ENCODE measurements at places on chromosomes 12 and 14. TPM values are rescaled to one million over a fixed set of nuclear protein-coding genes. Genes with fewer than 3 reads are reported as not detected.

The PLA2G1B gene
- total RNA-seq, result not detected

- no peak for DNase-seq
- no peaks in the 10 kb centered on the region for H3K27me3 ChIP-seq
- H3K4me3 ChIP-seq, result no peak overlapping the region
These were observed 23.8 kb upstream of the ELK3 start for GRCh38 chr12:96170328-96170727.

DNA sequence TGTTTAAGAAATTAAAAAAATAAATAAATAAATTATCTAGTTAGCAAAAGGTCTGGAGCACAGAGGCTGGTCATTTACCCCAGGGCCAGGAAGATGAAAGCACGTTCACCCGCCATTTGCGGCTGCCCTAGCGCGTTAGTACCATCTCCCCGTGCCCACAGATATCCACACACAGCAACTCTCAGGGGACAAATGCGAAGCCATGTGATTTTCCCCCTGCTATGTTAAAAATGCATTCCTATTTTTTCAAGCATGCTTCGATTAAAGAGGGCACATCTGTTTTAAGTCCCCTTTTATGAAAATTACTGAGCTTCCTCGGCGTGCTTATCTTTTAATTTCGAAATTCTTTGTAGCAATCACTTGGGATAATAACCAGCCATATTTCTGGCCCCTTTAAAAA lies 56.9 kb upstream of the PIWIL1 start:
- H3K4me3 ChIP-seq, result no peak overlapping the region
- no peak for DNase-seq

DNA sequence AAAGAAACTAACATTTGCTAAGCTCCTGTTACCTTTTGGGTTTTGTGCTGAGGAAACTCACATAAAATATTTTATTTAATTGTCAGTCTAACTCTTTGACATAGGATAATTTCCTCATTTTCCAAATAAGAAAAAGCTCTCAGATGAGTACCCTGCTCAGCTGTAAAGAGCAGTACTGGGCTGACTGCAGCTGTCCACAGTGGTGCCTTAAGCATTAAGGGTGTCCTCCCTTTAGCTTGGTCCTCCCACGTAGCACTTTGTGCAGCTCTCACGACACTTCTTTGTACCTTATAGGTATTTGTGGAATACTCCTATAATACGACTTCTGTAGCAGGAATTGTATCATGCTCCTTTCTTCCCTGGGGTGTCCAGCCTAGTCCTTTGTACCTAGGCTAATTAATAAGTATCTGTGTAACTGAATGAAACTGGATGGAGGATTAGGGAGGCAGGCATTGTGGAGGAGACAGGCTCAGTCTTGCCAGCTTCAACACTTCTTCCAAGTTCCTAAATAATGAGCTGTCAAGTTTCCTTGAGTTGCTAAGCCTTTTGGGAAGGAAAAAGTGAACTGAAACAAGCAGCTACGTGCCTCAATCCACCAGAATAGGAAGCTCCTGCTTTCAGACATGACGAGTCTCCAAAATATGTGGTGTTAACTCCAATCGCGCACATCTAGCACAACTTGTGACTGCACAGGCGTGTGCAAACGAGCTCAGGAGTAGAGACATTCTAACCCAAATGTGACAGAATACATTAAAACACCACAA lies 123.0 kb downstream of the SLC38A4 start:
- H3K27ac ChIP-seq, result no peak overlapping the region
- no peaks in the 10 kb centered on the region for H3K4me1 ChIP-seq
- no peaks in the 10 kb centered on the region for H3K36me3 ChIP-seq
- H3K4me3 ChIP-seq, result no peak overlapping the region

The TMCC3 gene
- total RNA-seq, result 1.2 TPM

GRCh38 chr12:14126692-14127091 lies 145.3 kb upstream of the GRIN2B start:
- no peak overlapping the region for H3K27ac ChIP-seq
- H3K27me3 ChIP-seq, result no peaks in the 10 kb centered on the region
- DNase-seq, result no peak
- no peaks in the 10 kb centered on the region for H3K4me1 ChIP-seq
- H3K4me3 ChIP-seq, result no peak overlapping the region

DNA sequence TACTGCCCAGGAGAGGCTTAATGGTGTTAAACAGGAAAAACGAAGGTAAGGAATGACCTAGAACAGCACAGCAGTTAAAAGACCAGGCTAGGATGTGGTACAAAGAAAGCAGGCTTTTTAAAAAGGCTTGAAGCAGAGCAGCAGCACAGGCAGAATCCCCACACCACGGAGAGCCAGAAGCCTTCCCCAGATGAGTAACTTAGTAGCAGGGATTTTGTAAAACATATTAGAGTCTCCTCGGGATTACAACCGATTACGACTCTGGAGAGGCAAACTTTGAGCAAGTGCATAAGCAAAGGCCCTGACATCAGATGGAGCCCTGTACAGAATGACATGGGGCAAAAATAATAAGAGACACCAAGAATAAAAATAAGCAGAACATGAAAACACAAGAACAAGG lies 37.1 kb upstream of the DHRS4 start:
- no peak overlapping the region for H3K27ac ChIP-seq
- H3K4me1 ChIP-seq, result no peaks in the 10 kb centered on the region
- no peak for DNase-seq
- H3K4me3 ChIP-seq, result no peak overlapping the region
- H3K36me3 ChIP-seq, result no peaks in the 10 kb centered on the region
- peaks cover 12% of the 10 kb centered on the region for H3K27me3 ChIP-seq

All from activated CD4-positive, alpha-beta memory T cell treated with anti-CD3 and anti-CD28 coated beads, Interleukin-2, amount 10 ng/mL, durations not matched to agents 7 days and 5 days (primary cell).